ENCODE measurements at places on chromosomes 3 and 15.

DNA sequence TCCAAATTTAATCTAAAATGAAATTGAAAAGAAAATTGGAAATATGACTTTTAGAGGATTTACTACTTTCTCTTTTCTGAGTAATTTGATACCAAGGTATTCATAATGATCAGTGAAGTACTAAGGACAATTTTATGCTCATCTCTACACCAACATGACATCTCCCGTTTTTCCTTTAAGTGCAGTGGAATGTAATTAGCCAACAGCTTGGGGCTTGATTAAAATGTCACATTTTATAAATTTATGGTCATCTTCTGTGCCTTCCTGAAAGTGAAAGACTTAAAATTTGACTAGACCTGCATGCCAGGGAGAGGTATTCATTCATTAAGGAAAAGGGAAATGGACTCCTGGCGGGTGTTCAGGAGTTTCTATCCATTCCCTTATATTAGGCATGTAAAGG is 228.2 kb upstream of the CNTN3 start:
- DNase-seq = no peak

DNA sequence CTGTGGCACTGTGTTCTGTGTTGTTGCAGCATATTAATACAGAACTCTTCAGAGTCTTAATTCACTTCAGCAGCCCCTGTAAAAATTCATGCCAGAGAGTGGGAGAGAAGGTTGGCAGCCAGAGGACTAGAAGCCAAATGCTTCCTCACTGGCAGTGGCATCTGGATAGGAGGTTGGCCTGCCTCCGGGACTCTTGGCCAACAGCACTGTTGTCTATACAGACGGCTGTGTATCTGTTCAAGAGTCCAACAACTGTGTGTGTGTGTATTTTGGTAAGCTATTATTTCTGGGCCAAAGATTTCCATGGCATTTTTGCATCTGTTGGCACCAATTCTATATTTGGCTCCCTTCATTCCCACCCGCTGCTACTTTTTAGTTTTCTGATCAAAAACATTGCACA is 156.0 kb upstream of the SOX2 start:
- DNase-seq = no peak

DNA sequence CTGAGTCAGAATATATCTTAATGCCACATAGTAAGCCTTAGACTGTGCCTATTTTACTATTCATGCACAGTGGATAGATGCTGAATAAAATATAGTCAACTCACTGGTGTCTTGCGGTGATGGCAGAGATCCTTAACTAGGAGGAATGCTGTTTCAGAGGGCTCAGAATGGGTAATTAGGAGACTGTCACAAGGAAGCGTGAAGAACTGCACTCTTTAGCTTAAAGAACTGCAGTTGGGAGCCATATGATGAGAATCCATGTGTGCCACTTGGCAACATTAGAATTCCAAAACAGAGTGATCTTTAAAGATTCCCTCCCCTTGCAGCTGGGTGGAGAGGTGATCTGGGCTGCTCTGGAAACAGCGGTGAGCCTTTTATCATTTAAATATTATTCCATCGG is 357.6 kb downstream of the MCTP2 start:
- no peak for DNase-seq

- DNase-seq = peak; percentile 81
Measured at GRCh38 chr15:89406940-89407607, 72.5 kb upstream of the POLG start.

GRCh38 chr3:26652164-26652563 is 29.6 kb downstream of the LRRC3B start:
- no peak for DNase-seq

GRCh38 chr3:31793821-31794220 is 187.2 kb downstream of the OSBPL10 start:
- no peak for DNase-seq

- no peak for DNase-seq
Measured at GRCh38 chr15:66701422-66702034, 508 bp upstream of the SMAD6 start.

- DNase-seq = no peak
Measured at GRCh38 chr15:90142216-90143165, 40.2 kb upstream of the IDH2 start.

- DNase-seq = no peak
Measured at GRCh38 chr15:63200464-63201249, 11.3 kb downstream of the RAB8B start.

Measured in H7 (cell line).